HepG2 (cell line): ENCODE measurements at places on chromosomes 1 and 21. TPM values are rescaled to one million over a fixed set of nuclear protein-coding genes. Genes with fewer than 3 reads are reported as not detected.

DNA sequence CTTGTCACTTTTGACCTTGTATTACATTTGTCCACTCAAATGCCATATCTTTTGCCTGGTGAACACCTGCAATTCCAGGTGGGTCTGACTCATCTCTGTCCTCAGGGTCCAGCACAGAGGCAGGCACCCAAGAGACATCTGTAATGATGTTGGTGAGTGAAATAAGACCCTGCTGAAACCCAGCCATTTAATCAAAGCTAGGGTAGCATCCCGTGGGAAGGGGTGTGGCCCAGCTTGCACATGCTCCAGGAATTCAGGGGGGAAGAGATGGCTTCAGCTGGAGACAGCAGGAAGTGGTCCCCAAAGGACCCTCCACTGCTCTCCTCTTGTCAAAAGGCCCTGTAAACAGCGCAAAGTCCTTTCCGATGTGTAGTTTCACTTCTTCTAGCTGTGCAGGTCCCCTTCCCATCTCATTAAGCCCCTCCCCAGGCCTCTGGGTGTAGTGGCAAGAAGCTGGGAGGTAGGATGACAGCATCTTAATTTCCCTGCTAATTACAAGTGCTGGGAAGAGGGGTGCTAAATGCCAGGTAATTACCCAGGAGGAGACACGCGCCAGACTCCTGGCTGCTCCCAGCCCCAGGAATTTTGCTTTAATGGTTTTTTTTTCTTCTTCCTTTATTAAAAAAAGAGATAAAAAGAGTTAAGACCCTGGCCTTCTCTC is 54.4 kb upstream of the TRABD2B start:
- no peak for DNase-seq

- DNase-seq = no peak
These were observed 17.5 kb upstream of the ACBD6 start for GRCh38 chr1:180519846-180520245.

Gene PTAFR
- 0.18 and 0.27 TPM in 2 replicates for total RNA-seq

Gene TTC13
- total RNA-seq = 8.1 and 15.9 TPM in 2 replicates
